ENCODE measurements at places on chromosomes 5 and 9. TPM values are rescaled to one million over a fixed set of nuclear protein-coding genes. Genes with fewer than 3 reads are reported as not detected.

DNA sequence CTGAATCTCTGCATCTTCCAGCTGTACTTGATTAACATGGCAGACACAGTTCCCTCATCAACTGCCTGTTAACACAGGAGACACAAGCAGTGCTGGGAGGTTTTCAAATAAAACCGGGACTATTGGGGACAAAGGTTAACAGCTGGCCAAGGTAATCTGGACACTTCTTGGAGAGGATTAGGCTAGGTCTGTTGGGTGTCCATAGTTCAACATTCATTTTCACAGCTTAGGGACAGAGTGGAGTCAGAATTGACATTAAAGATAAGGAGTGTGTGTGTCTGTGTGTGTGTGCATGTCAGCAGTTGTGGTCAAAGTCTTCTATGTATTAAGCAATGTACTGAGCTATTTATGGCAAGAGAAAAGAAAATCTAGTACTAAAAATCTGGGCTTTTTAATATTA lies 216.2 kb downstream of the MED10 start:
- DNase-seq = no peak

GRCh38 chr9:134623258-134624066 lies 18.1 kb upstream of the COL5A1 start:
- DNase-seq = no peak

DNA sequence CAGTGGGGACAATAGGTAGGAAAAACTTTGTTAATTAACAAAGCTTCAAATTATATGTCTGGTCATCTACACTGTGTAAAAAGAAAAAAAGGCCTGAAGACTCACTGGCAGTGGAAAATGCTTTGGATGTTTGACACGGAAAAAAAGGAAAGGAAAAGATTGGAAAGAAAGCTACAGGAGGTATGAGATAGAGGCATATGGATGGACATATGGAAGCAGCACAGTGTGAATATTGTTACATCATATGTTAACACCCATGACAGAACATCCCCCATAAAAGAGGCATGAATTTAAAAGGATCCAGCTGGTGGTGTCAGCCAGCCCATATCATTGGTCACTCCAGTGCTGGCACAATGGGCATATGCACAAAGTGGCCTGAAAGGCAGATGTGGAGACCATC lies 19.0 kb upstream of the ADAMTS19 start:
- no peak for DNase-seq

GRCh38 chr9:135711391-135711790 lies 9.4 kb downstream of the KCNT1 start:
- DNase-seq = no peak

- no peak for DNase-seq
Observed at GRCh38 chr5:77744116-77744515, 32.0 kb downstream of the TBCA start.

DNA sequence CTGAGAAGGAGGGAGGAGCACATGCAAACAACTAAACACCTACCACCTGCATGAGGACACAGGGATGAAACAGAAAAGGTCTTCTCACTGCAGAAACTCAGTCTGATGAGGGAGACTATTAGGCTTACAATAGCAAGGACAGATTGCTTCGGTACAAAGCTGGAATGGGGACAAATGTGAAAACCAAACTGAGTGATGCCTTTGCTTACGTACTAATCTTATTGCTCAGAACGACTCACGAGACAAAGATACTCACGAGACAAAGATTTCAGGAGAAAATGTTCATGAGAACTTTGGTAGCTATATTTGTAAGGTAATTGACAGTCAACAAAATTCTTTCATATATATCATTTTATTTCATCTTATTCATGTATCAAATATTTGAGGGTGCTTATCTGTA lies 71.9 kb upstream of the TAF1L start:
- no peak for DNase-seq

- DNase-seq = no peak
Observed at GRCh38 chr9:117412841-117413240, 2.0 kb downstream of the ASTN2 start.

DNA sequence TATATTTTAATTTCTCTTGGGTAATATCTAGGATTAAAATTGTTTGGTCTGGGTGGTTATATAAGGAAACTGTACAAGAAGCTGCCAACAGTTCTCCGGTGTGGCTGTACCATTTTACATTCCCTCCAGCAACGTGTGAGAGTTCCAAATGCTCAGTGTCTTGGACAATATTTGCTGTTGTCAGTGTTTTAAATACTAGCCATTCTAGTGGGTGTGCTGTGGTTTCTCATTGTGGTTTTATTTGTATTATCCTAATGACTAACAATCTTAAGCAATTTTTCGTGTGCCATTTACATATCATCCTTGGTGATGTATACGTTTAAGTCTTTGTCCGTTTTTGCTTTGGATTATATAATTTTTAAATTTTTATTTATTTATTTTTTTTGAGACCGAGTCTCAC lies 34.0 kb downstream of the TNFSF15 start:
- no peak for DNase-seq

Gene LCN9
- total RNA-seq = not detected

Gene ADAMTS6
- not detected for total RNA-seq

Gene PRKAA1
- total RNA-seq = 83.2 TPM

Gene DENND1A
- 14.0 TPM for total RNA-seq
